ENCODE measurements at places on chromosomes 5 and 9. TPM values are rescaled to one million over a fixed set of nuclear protein-coding genes. Genes with fewer than 3 reads are reported as not detected.

The GRIN3A gene
- not detected for total RNA-seq

The GARIN3 gene
- total RNA-seq, result not detected

DNA sequence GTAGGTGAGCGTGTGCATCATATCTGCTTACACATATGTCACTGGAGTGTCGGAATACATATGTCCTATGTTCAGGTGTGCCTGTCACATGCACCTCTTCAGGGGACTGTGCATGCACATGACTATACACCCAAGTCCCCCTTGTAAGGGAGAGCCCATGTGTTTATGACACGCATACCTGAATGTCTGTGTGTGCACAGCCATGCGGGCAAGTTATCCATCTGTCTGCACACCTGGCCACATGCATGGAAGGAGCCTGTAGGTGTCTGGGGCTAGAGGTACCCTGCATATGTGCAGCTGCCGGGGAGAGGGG, 622 bp upstream of the RGS14 start:
- DNase-seq, result no peak

DNA sequence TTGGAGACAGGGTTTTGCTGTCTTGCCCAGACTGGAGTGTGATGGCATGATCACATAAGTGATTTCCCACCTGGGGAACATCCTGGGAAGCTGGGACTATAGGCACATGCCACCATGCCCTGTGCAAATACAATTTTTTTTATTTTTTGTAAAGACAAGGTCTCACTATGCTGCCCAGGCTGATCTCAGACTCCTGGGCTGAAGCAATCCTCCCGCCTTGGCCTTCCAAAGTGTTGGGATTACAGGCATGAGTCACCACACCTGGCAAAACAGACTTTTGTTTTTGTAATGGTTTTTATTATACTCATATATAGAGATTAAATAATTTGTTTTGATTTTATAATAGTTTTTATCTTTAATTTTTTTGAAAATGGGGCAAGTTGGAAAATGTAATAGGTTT, 14.7 kb downstream of the DNAJC25 start:
- no peak for DNase-seq

DNA sequence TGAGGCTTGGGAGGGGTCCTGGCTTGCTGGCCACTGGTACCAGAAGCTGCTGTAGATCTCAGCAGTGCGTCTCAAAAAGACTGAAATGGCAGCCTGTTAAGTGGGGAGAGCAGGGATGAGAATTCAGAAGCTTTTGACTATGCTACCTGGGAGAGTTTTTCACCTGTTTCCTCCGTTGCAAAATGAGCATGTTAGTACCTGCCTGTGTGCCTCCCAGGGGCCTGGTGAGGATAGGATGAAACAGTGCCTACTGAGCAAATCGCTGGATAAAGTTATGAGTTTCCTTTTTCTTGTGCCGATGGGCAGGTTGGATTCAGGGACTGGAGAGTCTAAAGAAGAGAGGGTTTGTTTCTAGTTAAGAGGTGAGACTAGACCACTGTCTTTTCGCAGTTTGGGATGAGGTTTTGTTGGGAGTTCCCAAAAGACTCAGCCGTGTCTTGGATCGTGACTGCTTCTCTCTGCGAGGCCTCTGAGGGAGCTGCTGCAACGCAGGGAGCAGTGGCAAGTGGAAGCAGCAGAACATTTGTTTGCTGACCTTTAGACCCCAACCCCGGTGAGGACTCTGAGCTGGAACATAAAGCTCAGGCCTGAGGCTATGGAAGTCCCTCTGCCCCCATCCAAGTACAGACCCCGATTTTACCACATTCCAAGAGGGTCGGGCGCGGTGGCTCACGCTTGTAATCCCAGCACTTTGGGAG, 1.4 kb downstream of the RALGPS1 start:
- DNase-seq, result no peak

- DNase-seq, result no peak
Observed at GRCh38 chr9:127550751-127551150, 61.3 kb upstream of the STXBP1 start.
